GM03348 (cell line): ENCODE measurements at places on chromosomes 2 and 18.

DNA sequence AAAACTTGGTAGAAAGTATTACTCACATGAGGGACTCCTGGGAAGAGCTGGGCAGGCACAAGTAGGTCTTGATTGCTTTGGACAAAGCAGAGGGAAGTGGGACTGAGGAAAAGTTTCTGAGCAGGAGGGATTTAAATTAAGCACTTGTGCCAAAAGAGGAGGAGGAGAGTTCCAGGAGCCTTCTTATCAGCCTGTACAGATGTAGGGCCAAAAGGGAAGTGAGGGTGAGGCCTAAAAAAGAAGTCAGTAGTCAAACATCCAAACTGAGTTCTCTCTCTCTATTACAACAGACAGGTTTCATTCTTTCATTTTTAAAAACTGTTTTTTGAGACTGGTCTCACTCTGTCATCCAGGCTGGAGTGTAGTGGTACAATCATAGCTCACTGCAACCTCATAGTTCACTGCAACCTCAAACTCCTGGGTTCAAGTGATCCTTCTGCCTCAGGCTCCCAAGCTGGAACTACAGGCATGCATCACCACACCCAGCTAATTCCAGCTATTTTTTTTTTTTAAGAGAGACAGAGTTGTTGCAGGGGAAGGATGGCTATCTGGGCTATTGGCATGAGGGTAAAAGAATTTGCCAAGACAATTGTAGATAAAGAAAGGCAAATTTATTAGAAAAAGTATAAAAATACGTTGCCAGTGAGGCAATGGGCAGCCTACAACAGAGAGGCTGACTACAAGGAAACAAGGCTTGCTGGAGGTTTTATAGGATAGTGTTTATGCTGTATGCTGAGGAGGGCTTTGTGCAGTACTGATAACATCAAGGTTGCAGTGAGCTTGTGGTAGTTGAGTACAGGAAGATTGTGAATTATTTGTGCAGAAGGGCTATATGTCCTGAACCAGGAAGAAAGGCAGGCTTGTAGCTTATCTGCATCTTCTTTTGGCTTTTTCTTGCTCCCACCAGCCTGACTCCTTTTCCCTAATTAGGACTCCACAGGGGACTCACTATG is 29.0 kb downstream of the CFAP210 start:
- no peak for DNase-seq

GRCh38 chr2:112622528-112622849 is 23.2 kb upstream of the SLC20A1 start:
- peak; percentile 78 for DNase-seq

GRCh38 chr18:3771121-3771971 is 321.4 kb downstream of the TGIF1 start:
- DNase-seq = peak; percentile 97

DNA sequence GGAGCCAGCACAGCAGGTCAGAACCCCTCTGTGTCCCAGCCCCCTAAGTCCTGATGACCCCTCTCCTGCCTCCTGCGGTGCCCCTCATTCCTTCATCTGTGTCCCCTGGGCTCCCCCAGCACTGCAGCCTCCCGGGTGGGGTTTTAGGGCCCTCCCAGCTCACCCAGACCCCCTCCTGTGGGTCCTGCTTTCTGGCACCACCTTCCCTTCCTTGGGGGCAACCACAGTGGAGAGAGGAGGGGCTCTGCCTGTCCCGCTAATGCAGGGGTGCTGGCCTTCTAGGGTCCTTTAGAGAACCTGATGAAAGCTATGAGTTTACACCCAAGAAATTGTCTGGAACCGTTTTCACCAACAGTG is 42.7 kb upstream of the ALPP start:
- no peak for DNase-seq

DNA sequence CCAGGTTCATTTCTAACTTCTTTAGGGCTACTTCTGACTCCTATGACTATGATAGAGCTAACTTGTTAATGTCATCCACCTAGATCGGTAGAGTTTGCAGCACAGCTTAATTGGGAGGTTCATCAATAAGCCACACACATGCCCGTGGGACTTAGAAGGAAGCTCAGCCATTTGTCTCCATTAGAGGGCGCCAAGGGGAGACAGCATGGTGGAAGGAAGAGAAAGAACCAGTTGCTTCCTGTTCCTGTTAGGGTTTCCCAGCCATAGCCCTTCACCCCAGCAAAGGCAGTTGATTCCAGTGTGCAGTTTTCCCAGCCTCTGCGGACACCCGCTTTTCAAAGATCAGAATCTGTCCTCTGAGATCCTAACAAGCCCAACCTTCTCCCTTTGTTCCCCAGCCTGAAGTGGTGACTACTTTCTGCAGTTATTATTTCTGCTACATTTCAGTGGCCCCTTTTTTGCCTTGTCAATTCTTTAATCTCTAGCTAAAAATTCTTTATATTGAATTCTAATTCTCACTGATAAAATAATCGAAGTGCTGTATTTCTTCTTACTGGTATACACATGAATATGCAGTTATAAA is 30.3 kb downstream of the MAIP1 start:
- DNase-seq = peak; percentile 45

DNA sequence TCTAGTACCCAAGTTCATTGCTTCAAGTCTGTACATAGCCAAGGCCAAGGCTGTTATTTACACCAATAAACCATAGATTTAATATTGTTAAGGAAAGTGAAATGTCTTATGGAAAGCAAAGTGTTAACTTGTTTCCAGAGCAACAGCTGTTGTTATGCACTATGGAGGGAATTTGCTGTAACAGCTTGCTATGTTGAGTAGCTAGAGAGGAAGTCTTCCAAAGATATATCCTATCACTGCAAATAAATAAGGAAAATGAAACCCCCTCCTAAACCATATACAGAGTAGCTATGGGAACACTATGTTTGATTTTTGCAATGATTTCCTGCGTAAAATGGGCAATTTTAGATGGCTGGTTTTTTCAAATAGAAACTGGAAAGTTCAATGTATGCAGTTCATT is 21.1 kb downstream of the TMEM182 start:
- DNase-seq = no peak

DNA sequence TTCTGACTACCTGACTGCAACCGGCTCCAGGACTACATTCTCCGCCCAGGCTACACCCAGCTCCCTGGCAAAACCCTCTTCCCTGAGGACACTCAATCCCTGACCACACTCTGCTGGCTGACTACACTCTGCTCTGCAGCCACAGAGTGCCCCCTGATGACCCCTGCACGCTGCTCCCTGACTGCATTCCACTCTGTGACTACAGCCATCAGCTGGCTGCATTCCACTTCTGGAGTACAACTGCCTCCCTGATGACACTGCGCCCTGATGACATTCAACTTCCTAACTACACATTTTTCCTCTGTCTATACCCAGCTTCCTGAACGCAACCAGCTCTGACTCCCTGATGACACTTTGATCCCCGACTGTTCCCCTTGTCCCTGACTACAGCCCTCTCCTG is 71.3 kb upstream of the NRXN1 start:
- DNase-seq = peak; percentile 16

DNA sequence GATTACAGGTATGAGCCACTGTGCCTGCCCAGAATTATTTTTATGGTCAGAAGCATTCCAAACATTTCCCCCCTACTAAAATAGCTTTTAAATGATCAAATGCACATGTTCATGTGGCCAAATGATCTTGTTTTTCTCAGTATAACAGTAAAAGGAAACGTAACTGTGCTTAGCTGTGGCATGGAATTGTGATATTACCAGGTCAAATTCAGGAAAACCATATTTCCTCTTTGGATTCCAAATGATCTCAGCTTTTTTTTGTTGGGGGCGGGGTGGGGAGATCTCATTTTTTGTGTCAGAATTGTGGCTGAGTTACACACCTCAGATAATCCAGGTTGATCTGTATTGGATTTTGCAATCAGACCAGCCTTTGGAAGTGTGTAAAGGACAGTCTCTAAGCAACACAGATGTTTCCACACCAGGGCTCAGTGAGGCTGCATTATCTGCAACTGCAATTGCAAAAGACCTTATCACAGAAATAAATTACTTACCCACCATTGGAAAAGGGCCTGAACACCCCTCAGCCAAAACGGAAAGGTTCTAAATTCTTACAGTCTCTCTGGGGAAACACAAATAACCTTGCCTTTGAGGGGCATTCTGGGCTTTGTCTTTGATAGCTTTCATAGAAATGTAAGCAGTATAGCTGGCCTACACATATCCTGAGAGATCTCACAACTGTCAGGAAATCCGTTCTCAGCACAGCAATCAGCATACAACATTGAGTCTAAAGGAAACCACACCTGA is 8.4 kb downstream of the CASP10 start:
- DNase-seq = no peak

DNA sequence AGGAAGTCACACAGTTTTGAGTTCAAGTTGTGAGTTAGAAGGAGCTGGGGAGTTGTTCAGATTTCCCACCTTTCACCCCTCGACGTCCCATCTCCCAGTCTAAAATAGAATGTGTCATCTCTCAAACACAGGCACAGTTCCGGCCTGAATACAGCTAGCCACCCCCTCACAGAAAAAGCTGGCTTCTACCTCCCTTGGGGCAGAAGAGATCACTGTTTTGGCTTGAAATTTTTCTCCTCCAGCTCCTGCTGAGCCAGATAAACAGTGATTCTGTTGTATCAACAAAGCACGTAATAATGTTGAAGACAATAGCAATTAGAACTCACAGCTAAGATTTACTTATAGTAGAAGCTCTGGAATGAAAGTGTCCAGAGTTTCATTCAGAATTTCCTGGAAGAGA is 74.7 kb downstream of the KIAA2012 start:
- peak; percentile 45 for DNase-seq

DNA sequence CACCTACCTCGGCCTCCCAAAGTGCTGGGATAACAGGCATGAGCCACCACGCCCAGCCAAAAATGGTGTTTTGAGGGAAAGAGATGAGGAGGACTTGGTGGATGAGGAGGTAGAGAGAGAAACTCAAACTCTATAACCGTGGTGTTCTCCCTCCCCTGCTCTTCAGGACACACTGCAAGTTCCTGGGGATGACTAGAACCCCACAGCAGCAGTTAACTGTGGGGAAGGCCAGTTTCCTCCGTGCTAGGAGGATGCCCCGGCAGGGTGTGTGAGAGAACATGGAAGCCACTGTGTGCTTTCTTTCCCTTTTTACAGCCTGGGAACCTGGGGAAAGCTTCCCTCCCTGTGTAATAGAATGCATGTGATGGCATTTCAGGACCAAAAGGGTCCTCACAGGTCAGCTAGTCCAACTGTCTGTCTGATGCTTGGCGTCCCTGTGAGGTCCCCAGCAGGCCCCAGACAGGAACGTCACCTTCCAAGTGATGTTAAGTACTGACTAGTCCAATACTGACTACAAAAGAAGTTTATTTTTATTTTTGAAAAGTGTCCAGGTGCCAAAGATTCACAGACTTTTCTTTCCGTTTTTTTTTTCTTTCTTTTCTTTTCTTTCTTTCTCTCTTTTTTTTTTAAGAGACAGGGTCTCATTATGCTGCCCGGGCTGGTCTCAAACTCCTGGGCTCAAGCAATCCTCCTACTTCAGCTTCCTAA is 38.9 kb downstream of the MYCN start:
- no peak for DNase-seq

- no peak for DNase-seq
These were observed 161.4 kb upstream of the SH3BP4 start for GRCh38 chr2:234790380-234790779.

DNA sequence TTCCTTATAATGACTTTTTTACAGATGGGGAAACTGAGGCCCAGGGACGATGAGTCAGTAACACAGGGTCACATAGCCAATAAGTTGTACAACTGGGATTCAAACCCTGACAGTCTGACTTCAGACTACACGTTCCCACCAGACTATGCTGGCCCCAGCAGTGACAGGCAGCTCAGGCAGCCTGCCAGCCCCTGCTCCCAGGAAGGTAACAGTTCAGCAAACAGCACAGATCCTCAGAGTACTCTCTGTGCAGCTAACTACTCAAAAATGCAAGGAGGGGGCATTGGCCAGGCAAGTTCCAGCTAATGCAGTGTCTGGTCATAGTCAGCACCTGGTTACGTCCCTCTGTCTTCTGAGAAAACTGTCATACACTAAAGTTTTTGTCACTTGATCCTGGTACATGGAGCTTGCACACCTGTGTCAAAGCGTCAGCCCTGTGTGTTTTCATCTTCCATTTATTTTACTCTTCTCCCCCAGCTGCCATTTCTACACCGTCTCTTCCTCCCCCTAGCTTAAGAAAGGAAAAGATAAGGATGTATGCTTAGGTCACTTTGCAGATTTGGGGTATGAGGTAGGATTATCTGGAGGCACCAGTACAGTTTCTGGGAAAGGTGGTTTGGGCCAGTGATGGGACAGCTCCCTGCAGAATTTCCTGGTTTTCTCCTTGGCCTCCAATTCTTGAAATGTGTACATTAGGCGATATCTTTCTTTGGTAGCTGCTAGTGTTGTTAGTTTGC is 4.5 kb downstream of the SMARCAL1 start:
- no peak for DNase-seq

- no peak for DNase-seq
These were observed 20.0 kb upstream of the LANCL1 start for GRCh38 chr2:210496512-210496911.

GRCh38 chr2:120318626-120319025 is 27.3 kb upstream of the INHBB start:
- DNase-seq = peak; percentile 47

DNA sequence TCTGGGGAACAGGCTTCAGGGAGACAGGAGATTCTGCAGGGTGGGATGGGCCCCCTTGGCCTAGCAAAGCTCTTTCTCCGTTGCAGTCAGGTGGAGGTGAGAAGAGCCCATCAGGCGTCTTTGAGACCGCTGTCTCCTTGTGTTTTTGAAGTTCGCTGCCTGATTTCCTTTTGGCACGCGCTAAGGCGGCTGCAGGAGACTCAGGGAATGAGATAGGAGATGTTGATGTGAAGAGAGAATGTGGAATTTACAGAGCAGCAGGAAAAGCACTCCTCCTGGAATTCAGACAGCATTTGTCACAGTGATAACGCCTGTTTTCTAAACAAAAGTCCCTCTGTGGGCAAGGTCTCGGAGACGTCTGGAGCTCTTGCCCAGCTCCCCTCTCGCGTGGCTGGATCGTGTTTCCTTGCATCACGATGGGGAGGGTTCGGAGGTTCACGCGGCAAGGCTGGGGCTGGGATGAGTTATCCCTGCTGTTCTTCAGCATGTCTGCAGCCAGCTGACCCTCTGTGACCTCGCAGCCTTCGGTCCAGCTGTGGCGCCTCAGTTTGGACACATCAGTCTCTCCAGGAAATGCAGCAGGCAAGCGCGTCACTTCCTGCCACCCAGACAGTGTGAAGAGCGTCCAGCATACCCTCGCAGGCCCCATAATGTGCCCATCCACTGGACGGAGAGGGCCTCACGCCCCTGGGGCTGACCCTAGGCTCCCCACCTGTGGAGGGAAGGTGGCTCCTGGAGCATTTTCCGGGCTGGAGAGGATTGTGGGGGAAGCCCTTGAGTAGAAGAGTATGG is 30.2 kb downstream of the GLI2 start:
- DNase-seq = no peak

DNA sequence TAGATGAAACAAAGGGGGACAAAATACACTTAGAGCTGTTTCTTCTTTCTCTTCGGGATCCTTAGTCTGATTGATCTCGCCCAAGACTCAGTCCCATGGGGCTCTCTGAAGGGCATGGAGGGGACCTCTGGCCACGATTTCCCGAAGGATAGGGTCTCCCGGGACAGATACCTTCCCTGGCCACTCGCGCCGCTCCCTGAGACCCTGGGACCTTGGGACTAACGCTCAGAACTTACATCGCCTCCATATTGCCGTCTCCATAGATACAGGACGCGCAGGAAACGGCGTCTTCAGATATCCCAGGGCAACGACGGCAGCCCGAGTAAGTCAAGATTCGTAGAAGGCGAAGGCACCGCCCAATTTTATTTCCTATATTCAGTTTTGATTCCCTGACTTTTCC is at the start of gene CFAP65:
Gene CFAP65, minus strand, starts transcription at position 265 of the 400 bp plus-strand sequence. CDS start 2,468 bp downstream, outside the sequence.
- DNase-seq = peak; percentile 80

- DNase-seq = peak; percentile 31
These were observed 167.2 kb downstream of the CELF4 start for GRCh38 chr18:37398248-37398920.
